ENCODE measurements at places on chromosomes 12 and 14.

GRCh38 chr14:70793637-70794036, 15.7 kb downstream of the MAP3K9 start:
- no peak for DNase-seq

DNA sequence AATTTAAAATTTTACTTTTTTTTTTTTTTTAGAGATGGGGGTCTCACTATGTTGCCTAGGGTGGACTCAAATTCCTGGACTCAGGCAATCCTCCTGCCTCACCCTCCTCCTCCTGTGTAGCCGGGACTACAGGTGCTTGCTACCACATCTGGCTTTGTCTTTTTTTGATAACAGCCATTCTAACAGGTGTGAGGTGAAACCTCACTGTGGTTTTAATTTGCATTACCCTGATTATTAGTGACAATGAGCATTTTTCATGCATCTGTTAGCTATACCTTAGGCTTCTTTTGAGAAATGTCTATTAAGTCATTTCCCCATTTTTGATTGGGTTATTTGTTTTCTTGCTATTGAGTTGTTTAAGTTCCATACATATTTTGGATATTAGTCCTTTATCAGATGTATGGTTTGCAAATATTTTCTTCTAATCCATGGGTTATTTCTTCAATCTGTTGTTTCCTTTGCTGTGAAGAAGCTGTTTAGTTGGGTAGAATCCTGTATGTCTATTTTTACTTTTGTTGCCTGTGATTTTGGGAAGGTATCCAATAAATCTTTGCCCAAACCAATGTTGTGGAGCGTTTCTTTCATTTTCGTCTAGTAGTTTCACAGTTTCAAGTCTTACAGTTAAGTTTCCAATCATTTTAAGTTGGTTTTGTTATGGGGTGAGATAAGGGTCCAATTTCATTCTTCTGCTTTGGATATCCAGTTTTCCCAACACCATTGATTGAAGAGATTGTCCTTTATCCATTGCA, 86.1 kb downstream of the MYF5 start:
- no peak for DNase-seq

DNA sequence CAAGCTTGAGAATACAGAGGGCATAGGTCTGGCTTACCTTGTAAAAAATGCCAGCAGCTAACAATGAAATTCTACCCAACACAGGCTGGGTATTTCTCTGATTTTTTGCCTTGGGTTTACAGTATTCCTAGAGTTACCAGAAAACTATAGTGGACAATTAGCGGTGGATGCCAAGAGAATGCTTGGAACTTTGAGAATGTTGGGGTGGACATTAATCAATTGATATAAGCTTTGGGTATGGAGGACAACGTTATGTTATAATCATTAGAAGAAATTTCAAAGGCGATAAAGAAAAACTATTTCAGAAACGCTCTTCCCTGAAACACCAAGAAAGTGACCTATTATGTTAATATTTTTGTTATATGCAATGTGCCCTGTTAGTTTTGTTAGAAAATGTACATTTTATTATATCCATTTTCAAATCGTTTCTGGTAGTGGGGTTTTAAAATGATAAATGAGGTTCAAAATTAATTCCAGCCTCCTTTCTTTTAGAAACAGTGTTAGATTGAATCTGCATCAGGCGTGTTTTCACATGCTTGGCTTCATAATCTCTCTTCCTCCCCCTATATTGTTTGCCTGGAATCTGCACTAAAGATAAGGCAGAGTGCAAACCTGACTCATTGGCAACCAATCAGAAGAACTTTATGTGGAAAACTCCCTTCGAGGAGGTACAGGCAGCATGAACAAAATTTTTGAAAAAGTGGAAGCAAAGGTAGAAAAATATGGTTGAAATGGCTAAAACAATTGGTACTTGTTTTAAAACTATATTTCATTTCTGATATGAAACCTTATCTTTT, 1.4 kb upstream of the PTPRQ start:
- DNase-seq = no peak

GRCh38 chr12:34400411-34400881, 378.1 kb downstream of the ALG10 start:
- no peak for DNase-seq

GRCh38 chr12:58186914-58187313, 245.5 kb downstream of the ATP23 start:
- no peak for DNase-seq

- no peak for DNase-seq
Measured at GRCh38 chr14:32607399-32607798, 278.3 kb downstream of the AKAP6 start.

DNA sequence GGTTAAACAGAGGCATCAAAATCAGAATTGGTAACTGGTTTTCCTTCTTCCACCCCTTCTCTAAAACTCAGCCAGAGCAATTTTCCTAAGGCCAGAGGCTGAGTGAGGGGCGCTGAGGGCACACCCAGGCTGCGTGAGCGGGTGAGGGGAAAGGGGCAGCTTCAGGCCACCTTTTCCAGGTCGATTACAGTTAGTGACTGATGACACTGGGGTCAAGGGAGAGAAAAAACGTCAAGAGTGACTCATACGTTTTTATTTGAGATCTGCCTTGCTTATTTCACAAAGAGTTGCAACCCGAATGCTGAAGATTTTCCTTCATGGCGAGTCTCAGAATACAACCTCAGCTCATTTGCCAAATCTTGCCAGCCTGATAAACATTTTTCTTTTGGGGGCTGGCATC, 46.7 kb upstream of the EVL start:
- no peak for DNase-seq

- no peak for DNase-seq
Measured at GRCh38 chr14:57898837-57899572, 33.1 kb upstream of the SLC35F4 start.

- DNase-seq = no peak
Measured at GRCh38 chr14:95961481-95961880, 77.7 kb upstream of the C14orf132 start.

GRCh38 chr14:37018571-37019240, 153.7 kb downstream of the SLC25A21 start:
- DNase-seq = no peak

- DNase-seq = no peak
Measured at GRCh38 chr12:49894751-49895148, 8.9 kb downstream of the FAIM2 start.

GRCh38 chr14:100617410-100618317, 30.4 kb upstream of the BEGAIN start:
- DNase-seq = peak; percentile 69

GRCh38 chr14:84532016-84532415, 997.9 kb upstream of the FLRT2 start:
- DNase-seq = no peak

DNA sequence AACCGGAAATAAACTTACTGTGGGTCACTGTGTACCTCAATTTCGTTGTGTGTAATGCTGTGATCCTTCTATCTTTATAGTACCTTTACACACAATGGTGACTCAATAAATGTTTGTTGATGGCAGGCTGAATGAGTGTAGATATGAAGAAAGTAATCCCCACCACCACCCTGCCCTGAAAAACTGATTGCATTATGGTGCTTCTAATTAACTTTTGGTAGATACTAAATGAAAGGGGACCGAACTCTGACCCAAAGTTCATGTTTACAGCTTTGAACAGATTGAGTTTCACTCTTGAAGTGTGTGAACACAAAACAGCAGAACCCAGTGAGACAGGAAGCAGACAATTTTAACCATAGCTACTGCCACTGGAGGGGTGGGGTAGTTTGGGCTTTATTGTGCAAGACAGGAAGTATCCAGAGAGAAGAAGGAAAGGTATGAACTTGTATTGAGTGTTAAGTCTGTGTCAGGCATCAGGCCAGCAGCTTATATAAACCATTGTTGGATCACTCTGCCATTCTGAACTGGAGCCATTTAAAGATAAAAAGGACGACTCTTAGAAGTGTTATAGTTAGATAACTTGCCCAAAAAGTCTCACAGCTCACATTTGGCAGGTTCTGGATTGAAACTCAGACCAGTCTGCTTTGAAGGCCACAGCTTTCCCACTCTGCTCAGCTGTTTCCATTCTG, 197.0 kb upstream of the AMIGO2 start:
- peak; percentile 33 for DNase-seq

DNA sequence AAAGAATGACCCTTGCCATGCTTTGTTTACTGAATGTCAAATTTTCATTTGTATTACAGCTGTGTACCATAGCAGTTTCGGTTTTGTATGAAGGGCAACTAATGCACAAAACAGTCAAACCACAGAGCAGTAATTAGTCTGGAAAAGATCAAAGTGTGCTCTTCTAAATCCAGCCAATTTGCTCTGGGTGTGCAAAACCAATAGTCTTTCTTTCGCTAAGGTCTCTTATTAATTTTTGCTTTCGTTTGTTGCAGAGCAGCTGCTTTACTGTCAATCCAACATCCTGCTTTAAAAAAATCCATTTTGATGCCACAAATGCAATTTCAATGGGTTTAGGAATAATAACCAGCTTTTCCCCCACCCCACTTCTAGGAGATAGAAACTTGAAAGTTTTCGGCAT, 114.2 kb downstream of the BRMS1L start:
- DNase-seq = no peak

- DNase-seq = no peak
Measured at GRCh38 chr12:121630791-121631355, 4.5 kb downstream of the ORAI1 start.

DNA sequence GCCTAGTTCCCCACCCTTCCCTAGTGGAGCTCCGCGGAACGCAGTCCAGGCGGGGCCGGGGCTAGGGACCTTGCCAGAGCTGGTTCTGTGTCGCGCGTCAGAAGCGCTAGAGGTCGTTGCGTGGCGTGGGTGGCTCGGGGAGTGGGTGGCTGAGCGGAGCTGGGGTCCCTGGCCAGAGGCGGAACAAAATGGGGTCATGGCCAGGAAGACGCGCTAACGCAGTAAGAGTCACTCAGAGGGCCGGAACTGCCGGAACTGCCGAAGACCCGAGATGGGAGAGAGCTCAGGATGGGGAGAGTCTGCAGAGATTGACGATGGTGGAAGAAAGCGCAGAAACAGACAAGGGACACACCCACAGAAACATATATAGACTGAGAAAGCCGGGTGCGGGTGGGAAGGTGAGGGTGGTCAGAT, 4.8 kb downstream of the DGKA start:
- DNase-seq = no peak

GRCh38 chr12:5577741-5578140, 145.8 kb downstream of the NTF3 start:
- no peak for DNase-seq

DNA sequence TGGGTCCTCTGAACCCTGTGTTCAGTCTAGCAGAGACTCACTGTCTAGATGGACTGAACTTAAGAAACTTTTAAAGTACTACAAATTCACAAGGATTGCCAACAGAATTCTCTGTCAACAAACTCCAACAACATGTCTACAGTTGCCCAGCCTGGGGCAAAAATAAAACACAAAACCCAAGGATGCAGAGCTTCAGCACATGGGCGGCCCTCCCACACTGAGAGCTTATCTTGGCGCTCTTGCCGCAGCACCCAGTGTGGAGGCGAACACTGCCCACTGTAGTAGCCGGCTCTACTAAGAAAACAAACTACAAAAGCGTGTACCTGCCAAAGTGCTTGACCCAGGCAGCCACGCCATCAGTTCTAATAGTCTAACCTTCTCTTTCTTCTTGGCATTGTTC, 66.7 kb downstream of the PTPN21 start:
- DNase-seq = no peak

DNA sequence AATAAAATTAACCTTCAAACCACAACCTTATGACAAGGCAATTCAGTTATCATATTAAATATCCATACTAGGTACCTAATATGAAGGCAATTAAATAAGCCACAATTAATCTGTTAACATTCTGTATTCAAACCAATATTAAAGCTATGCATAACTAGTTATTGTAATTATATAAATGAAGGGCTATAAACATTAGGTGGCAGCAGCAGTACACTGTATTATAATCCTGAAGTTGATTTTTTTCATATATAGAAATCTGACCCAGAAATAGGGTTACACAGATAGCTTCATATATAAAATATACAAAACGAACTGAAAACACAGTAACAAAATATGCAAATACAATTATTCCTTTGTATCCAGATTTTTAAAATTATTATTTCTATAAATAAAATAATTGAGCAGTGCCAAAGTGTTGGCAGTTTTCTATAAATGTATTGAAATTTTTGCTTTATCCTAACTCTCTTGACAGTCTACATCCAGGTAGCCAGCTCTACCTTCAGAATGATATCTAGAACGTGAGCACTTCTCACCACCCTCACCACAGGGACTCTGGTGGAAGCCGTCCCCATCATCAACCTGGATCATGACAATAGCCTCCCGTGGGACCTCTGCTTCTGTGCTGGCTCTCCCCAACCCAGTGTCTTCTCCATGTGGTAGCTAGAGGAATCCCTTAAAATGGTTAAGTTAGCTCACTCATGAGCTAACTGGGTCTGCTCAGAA, 136.2 kb downstream of the MED13L start:
- no peak for DNase-seq

DNA sequence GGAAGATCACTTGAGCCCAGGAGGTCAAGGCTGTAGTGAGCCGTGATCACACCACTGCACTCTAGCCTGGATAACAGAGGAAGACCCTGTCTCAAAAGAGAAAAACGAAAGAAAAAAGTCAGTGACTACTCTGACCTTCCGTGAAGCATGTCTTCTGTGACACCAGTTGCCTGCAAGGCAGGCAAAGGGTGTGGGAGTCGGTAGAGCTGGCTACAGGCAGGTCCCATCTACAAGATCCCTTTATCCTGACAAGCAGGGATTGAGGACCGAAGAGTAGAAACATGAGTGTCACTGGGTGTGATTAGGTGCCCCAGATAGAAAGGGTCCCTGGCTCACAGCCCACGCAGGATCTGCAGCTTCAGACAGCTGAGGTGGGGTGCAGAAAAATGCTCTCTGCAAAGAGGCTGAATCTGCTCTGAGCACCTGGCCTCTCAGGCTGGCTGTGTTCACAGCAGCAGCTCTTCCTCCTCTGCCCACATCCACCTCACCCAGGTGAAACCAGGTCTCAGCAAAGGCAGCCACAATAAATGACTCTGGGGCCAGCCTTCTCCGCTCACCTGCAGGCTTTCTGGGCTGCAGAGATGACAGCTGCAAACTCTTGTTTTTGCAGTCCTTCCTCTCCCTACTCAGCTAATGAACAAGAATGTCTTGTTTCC, 28.6 kb upstream of the HSP90B1 start:
- no peak for DNase-seq

GRCh38 chr12:128727461-128727860, 96.3 kb downstream of the SLC15A4 start:
- DNase-seq = no peak

- no peak for DNase-seq
Measured at GRCh38 chr12:105740970-105741725, 397.6 kb downstream of the NUAK1 start.

GRCh38 chr14:100078997-100079725, 13.9 kb downstream of the EVL start:
- no peak for DNase-seq

DNA sequence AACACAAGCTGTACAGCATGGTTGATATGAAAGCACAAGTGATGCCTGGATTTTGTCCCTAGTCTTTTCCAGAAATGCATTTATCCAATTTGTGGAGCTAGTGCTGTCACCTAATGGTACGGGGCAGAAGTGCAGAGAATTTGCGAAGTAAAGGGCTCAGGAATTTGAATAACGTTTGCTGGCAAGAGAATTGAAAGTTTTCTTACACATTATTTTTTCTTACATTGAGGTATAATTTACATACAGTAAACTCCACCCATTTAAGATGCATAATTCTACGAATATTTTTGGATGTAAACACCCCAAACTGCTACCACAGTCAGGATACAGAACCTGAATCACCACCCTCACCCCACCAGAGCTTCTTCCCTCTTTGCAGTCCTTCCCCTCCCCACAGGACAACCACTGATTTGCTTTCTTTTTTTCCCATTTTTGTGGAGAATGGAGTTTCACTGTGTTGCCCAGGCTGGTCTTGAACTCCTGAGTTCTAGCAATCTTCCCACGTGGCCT, 3.5 kb downstream of the AICDA start:
- DNase-seq = peak; percentile 77

- no peak for DNase-seq
Measured at GRCh38 chr14:22305607-22306006, 283.4 kb downstream of the DAD1 start.

Measured in inflammatory macrophage treated with lipopolysaccharide for 1 hour (primary cell).